PC-3 (cell line): ENCODE measurements at places on chromosomes 12 and 14.
A peak's percentile ranks its signal among the peaks of the same experiment; 100 is the strongest.

- no peak for DNase-seq
These were observed 46.3 kb downstream of the PHETA1 start for GRCh38 chr12:111322336-111323250.

DNA sequence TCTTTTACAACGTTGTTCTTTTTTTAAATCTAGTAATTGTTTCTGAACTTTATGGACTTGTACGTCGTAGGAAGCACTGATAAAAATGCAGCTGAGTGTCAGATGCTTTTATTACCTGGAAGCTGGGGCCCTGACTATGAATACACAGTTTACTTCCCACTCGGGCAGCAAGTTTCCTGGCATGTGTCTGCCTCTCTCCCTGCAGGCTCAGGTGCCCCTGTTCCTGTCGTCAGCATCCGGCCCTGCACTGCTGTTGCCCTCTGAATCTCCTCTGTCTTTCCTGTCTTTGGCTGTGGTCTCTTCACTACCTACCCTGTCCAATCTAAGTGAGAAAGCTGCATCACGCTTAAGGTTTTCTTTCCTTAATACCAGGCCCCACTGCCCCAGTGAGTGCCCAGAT lies 75.8 kb downstream of the PELI2 start:
- no peak for DNase-seq

DNA sequence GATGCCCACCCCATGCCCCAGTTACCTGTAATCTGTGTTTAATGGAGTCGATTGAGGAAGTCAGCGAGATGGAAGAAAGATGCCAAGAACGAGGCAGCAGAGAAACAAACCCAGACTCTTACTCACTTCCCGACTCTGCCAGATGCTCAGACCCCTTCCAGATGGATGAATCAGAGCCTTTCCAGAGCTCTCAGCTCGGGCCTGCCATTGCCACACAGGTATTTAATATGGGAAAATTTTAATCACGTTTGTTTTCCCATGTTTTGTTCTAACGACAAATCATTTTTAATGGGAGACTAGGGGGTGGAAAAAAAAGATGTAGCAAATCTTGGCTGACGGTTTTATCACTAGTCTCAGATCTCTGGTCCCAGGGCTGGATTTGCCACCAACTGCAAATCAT lies 72.5 kb upstream of the SRRM4 start:
- DNase-seq, result no peak

GRCh38 chr12:58833853-58834252 lies 86.5 kb downstream of the LRIG3 start:
- peak; percentile 27 for DNase-seq

DNA sequence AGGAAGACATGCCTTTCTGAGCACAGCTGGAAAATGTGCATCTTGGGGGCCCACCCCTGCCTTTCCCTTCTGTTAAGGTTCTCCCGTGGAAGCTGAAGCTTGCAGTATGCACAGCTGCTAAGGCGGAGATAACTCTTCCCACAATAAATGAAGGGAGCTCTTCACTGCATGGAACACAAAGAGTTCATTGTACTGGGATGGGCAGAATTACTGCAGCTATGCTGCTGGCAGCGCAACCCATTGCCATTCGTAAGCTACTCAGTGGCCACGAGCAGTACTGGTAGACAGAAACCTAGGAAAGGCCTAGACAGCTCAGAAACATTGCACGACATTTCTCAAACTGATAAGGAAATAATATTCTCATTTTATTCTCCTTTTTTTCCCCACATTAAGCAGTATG lies 310.2 kb downstream of the MDGA2 start:
- no peak for DNase-seq
